ENCODE measurements at places on chromosomes 12 and 14.

GRCh38 chr12:7869137-7869536 lies 3.6 kb downstream of the SLC2A14 start:
- DNase-seq: no peak

- no peak for DNase-seq
Measured at GRCh38 chr12:19338405-19338804, 100.9 kb upstream of the AEBP2 start.

DNA sequence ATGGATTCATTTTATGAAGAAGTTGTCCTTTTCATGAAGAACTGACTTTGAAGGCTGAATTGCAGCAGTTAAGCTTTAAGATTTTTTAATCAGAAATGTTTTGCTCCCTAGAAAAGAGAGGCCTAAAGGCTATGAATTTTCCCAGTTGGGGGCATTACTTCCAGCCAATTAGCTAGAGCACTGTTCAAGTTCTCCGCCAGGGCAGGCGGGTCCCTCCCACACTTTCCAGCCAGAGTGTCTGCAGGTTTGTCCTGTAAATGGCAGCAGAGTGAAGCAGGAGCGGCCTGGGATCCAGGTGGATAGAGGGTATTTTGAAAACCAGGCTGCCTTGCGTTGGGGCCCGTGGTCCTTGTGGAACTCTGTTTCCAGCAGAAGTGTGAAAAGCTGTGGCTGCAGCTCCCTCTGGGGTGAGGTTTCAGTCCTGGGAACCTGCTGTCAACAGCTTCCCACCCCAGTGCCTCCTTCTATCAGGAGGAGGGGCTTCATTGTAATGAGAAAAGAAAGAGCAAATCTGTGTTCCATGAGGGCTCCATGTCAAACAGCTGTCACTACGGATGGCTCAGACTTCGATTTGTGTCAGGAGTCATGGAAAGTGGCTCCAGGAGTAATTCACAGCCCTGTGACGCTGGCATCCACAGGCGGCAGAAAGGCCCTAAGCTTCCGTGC lies 210.7 kb upstream of the TMEM132C start:
- no peak for DNase-seq

- DNase-seq: no peak
Measured at GRCh38 chr12:6820166-6820565, 1.5 kb upstream of the GPR162 start.

GRCh38 chr14:77343662-77344061 lies 22.8 kb downstream of the GSTZ1 start:
- no peak for DNase-seq

DNA sequence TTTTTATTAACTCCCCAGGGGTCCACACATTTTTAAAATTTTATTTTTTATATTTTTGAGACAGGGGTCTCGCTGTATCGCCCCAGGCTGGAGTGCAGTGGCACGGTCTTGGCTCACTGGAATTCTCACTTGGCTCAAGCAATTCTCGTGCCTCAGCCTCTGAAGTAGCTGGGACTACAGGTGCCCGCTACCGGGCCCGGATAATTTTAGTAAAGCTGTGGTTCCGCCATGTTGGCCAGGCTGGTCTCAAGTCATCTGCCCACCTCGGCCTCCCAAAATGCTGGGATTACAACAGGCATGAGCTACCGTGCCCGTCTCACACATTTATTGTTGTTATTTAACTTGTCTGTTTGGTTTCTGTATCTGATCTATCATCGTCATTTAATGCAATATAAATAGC lies 307.4 kb downstream of the TMTC2 start:
- DNase-seq: no peak

GRCh38 chr14:66293533-66294105 lies 192.6 kb upstream of the CCDC196 start:
- DNase-seq: no peak

- no peak for DNase-seq
Measured at GRCh38 chr14:101441710-101442109, 119.6 kb upstream of the DIO3 start.

DNA sequence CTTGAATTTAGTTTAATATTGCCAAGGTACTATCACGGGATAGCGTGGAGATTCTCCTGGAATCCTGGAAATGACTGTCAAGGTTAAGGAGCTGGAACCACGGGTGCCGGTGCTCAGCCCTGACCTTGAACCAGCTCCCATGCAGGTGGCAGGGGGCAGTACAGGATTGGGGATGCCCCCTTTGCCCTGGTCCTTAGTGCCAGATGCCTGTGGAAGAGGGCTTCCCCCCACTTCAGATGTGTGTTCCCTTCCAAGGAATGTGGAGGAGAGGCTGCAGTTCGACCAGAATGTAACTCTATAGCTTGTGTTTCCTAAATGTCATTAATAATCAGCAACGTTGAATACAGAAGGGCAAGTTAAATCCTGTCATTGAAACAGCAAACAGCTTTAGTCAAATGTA lies 258.9 kb downstream of the VRK1 start:
- no peak for DNase-seq

DNA sequence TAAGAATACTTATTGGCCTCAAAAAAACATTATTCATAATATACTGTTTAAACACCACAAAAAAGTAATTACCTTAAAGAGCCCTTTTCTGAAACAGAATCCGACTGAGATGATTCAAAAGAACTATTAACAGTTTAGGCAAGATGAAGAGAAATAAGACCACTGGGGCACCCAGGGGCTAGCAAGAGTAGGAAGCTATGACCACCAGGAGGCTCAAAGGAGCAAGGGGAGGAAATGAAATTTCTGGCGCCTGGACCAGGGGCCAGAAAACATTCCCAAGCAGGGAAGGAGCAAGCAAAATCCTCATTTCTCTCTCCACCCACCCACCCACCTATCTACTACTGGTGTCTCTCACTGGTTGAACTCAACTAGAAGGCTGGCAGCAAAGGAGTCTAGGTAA lies 6.3 kb upstream of the DCAF4 start:
- DNase-seq: no peak

DNA sequence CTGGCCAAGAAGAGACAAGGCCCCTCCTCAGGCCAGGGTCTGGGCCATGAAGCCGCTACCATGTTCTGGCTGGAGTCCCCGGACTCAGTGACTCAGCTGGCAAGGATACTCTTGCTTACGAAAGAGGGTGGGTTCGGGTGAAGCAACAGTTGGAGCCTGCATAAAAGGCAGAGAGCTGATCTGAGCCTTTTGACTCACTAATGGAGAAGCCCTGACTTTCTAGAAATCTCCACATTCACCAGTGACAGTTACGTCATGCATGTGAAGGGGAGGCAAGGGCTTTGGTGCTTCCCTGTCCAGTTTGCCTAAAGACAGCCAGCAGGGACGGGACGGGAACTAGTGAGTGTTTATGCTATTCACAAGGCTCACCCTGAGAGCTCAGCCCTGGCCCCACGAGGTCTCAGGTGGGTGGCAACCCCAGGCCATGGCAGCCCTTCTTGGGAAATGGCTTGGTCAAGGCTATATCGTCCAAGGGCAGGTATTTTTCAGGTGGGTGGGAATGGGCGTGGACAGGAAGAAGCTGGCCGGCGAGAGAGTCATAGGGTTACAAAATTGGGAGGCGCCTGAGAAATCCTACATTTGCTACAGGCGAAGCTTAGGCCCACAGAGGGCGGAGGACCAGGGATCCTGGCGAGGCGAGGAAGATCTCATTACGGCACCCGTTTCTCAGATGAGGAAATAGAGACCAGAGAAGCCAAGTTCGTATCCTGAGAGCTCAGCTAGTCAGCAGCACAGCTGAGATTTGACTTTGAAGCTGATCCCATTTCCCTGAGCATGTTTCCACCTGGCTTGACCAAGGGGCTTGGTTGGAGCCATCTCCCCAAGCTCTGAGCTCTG lies 314.6 kb downstream of the BCL11B start:
- DNase-seq: no peak

- no peak for DNase-seq
Measured at GRCh38 chr14:56341766-56342493, 223.7 kb downstream of the PELI2 start.

- no peak for DNase-seq
Measured at GRCh38 chr14:68285421-68286179, 466.0 kb downstream of the RAD51B start.

GRCh38 chr12:61654698-61655097 lies 605.5 kb upstream of the USP15 start:
- DNase-seq: no peak

DNA sequence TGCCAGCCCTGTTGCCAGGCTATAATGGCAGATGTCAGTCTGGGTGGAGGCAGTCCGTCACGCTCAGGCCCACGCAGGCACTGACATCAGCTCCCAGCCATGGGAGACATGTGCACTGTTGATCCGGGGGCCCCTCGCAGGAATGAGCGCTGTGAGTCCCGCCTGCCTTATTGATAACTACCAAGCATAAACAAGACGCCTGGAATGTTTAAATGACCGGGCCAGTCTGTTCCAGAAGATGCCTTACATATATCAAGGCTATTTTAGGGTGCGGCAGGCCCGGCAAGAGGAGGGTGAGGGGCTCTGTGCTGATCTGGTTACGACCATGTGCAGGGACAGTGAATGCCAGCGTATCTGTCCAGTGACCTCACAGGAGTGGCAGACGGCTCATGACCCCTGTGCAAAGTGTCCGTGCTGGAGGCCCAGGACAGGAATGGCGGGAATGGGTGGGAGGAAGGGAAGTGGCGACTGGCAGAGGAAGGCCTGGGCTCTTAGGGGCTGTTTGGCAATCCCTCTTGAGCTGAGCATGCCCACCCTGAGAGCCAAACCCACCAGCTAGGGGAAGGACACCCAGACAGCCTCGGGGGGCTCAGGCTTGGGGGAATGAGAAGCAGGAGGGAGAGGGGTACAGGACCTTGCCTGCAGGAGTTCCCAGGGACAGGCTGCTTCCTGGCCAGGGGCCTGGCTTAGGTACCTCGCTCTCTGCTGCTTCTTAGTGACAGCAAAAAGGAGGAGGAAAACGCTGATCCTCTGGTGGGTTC lies 49.3 kb downstream of the DLK1 start:
- DNase-seq: no peak

DNA sequence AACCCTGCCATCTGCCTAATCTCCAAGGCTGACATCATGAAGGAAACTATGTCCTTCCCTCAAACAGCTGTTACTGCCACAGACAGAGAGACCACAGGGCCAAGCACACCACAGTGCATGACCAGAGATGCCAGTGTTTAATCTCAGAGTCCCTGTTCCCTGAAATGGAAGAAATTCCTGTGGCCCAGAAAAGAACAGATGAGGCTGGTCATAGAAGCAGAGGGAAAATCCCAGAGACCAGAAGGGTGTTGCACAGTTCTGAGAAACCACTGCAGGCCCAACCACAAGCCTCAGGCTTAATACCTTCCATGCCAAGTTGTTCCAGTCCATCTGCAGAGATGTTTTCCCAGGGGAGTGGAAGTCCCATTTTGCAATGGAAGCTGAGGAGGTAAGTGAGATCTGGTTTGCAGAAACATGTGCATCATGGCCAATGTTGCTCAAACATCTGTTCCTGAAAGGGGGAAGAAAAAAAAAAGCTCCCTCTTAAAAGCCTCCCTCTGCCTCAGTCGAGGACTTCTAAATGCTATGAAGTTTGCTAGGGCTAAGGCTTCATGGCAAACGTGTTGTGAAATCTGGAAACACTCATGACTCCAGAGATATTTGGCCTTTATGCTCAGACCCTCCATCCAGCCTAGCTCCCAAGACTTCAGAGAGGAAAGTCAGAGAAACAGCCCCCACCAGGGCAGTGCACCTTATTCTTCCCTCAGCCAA lies 98.6 kb downstream of the SCARB1 start:
- no peak for DNase-seq

DNA sequence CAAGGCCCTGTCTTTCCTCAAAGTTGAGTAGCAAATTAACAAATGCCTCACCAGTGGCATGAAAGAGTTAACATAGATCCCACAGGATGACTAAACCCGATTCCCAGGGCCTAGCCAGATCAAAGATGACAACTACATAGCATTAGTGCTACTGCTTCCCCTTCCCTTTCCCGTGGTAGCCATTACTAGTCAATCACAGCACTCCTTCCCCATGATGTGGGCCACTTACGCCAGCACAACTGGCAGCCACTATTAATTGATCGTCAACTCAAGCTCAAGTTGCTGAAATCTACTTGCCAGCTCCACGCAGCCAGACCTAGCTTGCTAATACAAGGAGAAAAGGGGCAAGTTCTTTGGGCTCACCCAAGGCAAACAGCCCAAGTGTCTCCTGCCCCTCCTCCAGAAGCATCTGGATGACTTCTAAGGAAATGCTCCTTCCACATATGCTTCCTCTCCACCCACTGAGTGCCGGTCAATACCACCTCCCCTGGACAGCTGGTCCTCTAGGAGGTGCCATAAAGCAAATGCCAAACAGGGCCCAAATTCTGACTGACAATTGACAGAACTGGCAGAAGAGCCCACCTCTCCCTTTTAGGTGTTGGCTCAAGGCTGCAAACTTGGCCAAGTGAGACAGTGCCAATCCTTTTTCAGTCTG lies 72.6 kb downstream of the NUAK1 start:
- DNase-seq: no peak

DNA sequence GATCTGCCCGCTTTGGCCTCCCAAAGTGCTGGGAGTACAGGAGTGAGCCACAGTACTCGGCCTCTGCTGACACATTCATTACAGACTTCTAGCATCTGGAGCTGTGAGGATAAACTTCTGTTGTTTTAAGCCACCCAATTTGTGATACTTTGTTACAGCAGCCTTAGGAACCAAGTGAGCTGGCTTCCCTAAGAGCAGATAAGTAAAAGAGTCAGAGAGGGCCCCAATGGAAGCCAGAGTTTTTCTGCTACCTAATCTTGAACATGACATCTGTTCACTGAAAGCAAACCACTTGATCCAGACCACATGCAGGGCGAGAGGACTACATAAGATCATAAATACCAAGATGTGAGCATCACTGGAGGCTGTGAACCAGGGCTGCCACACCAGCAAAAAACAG lies 3.7 kb upstream of the MAPKAPK5 start:
- DNase-seq: no peak

- DNase-seq: no peak
Measured at GRCh38 chr12:57693317-57693658, 644 bp upstream of the OS9 start.

DNA sequence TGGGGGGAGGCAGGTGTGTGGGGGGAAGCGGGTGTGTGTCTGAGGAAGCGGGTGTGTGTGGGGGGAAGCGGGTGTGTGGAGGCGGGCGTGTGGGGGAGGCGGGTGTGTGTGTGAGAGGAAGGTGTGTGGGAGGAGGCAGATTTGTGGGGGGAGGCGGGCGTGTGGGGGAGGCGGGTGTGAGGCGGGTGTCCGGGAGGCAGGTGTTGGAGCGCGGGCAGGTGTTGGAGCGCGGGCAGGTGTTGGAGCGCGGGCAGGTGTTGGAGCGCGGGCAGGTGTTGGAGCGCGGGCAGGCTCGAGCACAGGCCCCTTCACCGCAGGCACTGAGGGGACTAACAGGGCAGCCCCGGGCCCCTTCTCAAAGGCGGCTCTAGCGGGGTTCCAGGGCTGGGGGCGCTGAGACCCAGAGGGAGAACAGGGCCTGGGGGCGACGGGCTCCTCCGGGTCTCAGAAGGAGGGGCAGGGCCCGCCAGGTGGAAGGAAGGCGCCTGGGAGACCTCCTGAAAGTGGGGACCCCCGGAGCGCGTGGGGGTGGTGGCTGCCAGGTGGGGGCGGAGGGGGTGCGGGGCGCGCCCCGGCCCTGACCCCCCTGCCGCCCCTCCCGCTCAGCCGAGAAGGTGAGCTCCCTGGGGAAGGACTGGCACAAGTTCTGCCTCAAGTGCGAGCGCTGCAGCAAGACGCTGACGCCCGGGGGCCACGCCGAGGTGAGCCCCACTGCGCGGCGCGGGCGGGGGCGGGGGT lies 3.2 kb downstream of the CRIP2 start:
- DNase-seq: no peak

Measured in cortex of kidney (tissue), 1 donor.